ENCODE measurements at places on chromosomes 16 and 17.

DNA sequence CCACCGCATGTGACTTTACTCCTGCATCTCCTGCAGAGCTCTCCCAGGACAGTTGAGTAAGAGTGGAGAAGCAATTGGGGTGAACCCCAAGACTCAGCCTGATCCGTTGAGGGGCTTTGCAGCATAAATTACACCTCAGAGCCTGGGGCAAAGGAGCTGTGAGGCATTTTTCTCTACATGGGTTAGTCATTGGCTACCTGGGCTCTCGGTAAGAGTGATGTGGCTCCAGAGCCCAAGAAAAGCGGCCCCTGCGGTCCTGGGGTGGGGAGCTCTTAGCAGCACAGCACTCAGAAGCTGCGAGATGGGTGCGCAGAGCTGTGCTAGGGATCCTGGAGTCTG is 40.4 kb upstream of the C16orf78 start:
- no peaks in the 10 kb centered on the region for H3K27me3 ChIP-seq
- H3K36me3 ChIP-seq, result no peaks in the 10 kb centered on the region
- no peak overlapping the region for H3K4me3 ChIP-seq
- no peak overlapping the region for H3K27ac ChIP-seq

GRCh38 chr16:50739031-50739430 is 2.9 kb upstream of the CYLD start:
- no peak overlapping the region for H3K27ac ChIP-seq
- no peaks in the 10 kb centered on the region for H3K27me3 ChIP-seq
- no peaks in the 10 kb centered on the region for H3K36me3 ChIP-seq
- no peak for DNase-seq
- peaks cover 18% of the 10 kb centered on the region for H3K4me1 ChIP-seq

GRCh38 chr17:82464567-82464929 is 6.0 kb downstream of the NARF start:
- no peak overlapping the region for H3K27ac ChIP-seq
- peaks cover 23% of the 10 kb centered on the region for H3K36me3 ChIP-seq
- H3K4me1 ChIP-seq, result peaks cover 4% of the 10 kb centered on the region
- DNase-seq, result no peak
- no peak overlapping the region for H3K4me3 ChIP-seq

- no peak for DNase-seq
- no peaks in the 10 kb centered on the region for H3K27me3 ChIP-seq
- H3K4me3 ChIP-seq, result no peak overlapping the region
- H3K27ac ChIP-seq, result no peak overlapping the region
- H3K4me1 ChIP-seq, result peaks cover 8% of the 10 kb centered on the region
Observed at GRCh38 chr17:12995896-12996295, 21.9 kb downstream of the ELAC2 start.

DNA sequence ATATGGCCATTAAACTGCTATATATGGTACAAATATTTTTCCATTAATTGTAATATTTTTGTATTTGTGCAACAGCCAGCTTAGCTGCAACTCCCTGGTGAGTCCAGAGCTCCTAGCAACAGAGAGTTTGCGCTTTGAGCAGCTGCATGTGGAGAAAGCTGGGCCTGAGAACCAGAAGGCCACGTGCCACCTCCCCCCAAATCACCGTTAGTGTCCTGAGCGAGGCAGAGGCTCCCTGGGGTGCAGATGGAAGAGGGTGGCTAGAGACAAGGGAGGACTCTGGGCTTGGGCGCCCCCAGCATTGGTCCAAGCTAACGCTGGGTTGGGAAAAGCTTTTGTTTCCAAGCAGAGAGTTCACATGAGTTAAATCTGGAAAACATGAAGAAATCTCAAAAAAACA is 41.6 kb downstream of the HSBP1 start:
- no peak overlapping the region for H3K27ac ChIP-seq
- DNase-seq, result no peak
- peaks cover 39% of the 10 kb centered on the region for H3K4me1 ChIP-seq
- no peaks in the 10 kb centered on the region for H3K27me3 ChIP-seq

DNA sequence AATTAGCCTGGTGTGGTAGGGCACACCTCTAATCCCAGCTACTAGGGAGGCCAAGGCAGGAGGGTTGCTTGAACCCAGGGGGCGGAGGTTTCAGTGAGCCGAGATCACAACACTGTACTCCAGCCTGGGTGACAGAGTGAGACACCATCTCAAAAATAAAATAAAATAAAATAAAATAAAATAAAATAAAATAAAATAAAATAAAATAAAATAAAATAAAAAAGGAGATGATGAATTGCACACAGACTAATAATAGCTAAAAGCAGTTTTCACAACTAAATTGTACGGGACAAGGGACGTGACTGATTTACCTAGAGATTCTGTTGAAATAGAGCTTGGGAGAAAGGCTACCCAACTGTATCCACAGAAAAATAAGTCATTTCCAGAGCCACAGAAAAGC is 1471.3 kb downstream of the CDH11 start:
- no peaks in the 10 kb centered on the region for H3K36me3 ChIP-seq
- DNase-seq, result no peak
- H3K27ac ChIP-seq, result no peak overlapping the region
- no peak overlapping the region for H3K4me3 ChIP-seq
- no peaks in the 10 kb centered on the region for H3K4me1 ChIP-seq
- H3K27me3 ChIP-seq, result no peaks in the 10 kb centered on the region

GRCh38 chr17:28744972-28745785 is 1.4 kb downstream of the TRAF4 start:
- peaks cover 53% of the 10 kb centered on the region for H3K4me1 ChIP-seq
- H3K27me3 ChIP-seq, result no peaks in the 10 kb centered on the region
- peak overlapping the region; percentile 79 for H3K27ac ChIP-seq
- H3K36me3 ChIP-seq, result peaks cover 4% of the 10 kb centered on the region
- peak; percentile 78 for DNase-seq
- peak overlapping the region; percentile 91 for H3K4me3 ChIP-seq

GRCh38 chr17:31541559-31541958 is 150.1 kb downstream of the RAB11FIP4 start:
- H3K27ac ChIP-seq, result no peak overlapping the region
- H3K4me1 ChIP-seq, result peaks cover 32% of the 10 kb centered on the region

DNA sequence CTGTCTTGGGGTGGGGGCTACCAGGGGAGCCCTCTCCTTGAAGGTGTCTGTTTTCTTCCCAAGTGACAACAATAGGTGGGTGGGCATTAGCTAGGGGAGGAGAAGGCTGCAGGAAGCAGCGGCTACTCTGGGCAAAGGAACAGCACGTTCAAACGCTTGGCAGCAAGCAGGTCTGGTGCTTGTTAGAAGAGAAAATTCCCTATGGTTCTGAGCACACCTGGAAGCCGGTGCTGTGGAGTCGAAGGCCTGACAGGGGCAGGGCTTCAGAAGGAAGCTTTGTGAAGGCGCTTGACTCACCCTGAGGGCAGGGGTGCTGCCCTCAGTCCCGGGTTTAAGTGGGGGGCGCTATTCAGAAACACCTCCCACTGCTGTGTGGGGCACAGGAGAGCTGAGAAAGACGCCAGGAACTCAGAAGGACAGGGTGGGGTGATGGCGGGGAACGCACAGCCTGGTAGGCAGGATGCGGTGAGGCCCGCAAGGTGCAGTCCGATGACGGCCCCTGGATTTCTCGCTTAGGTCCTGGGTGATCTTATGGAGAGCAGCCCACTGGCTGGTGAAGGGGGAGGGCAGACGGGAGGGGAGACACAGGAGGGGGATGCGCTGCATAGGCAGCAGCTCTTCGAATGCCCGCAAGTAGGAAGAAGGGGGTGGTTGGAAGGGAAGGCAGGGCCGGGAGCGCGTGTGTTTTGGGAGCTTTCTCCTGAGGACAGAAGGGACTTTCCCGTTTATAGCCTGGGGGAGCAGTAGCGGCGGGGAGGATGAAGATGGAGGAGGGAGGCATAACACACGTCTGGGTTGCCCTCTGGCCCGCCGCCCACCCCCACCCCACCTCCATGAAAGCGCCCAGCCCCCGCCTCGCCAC is 3.2 kb downstream of the GJD3 start:
- DNase-seq, result no peak
- peaks cover 10% of the 10 kb centered on the region for H3K4me1 ChIP-seq
- no peak overlapping the region for H3K4me3 ChIP-seq
- H3K27me3 ChIP-seq, result no peaks in the 10 kb centered on the region
- H3K27ac ChIP-seq, result no peak overlapping the region
- H3K36me3 ChIP-seq, result no peaks in the 10 kb centered on the region

- no peak for DNase-seq
- H3K36me3 ChIP-seq, result no peaks in the 10 kb centered on the region
- no peak overlapping the region for H3K4me3 ChIP-seq
- no peaks in the 10 kb centered on the region for H3K4me1 ChIP-seq
Observed at GRCh38 chr17:74231928-74232907, 18.8 kb downstream of the TTYH2 start.

- peak; percentile 91 for DNase-seq
- no peaks in the 10 kb centered on the region for H3K36me3 ChIP-seq
- no peaks in the 10 kb centered on the region for H3K27me3 ChIP-seq
- H3K27ac ChIP-seq, result peak within 1 kb of the TSS; percentile 85
Observed at GRCh38 chr17:3695723-3696411, at the start of gene P2RX5. Gene P2RX5 (minus strand): TSS chr17:3696155. CDS start chr17:3696005, 150 bp downstream.

GRCh38 chr16:50259334-50260205 is 6.8 kb upstream of the ADCY7 start:
- no peak overlapping the region for H3K4me3 ChIP-seq
- no peaks in the 10 kb centered on the region for H3K27me3 ChIP-seq
- no peaks in the 10 kb centered on the region for H3K36me3 ChIP-seq
- peaks cover 8% of the 10 kb centered on the region for H3K4me1 ChIP-seq
- no peak for DNase-seq
- no peak overlapping the region for H3K27ac ChIP-seq

- DNase-seq, result peak; percentile 86
- no peaks in the 10 kb centered on the region for H3K27me3 ChIP-seq
- H3K4me1 ChIP-seq, result no peaks in the 10 kb centered on the region
- no peaks in the 10 kb centered on the region for H3K36me3 ChIP-seq
- no peak overlapping the region for H3K4me3 ChIP-seq
Observed at GRCh38 chr17:43846221-43846712, 709 bp upstream of the CD300LG start.

- no peaks in the 10 kb centered on the region for H3K36me3 ChIP-seq
- no peak overlapping the region for H3K4me3 ChIP-seq
- no peaks in the 10 kb centered on the region for H3K4me1 ChIP-seq
- DNase-seq, result no peak
- no peaks in the 10 kb centered on the region for H3K27me3 ChIP-seq
- H3K27ac ChIP-seq, result no peak overlapping the region
Observed at GRCh38 chr17:63173450-63173849, 207.4 kb downstream of the TANC2 start.

- no peaks in the 10 kb centered on the region for H3K4me1 ChIP-seq
- no peak overlapping the region for H3K4me3 ChIP-seq
- H3K27ac ChIP-seq, result no peak overlapping the region
- no peaks in the 10 kb centered on the region for H3K36me3 ChIP-seq
- DNase-seq, result no peak
Observed at GRCh38 chr16:15726715-15727114, 76.7 kb downstream of the NDE1 start.

All from Karpas-422 (cell line).